ENCODE measurements at places on chromosomes 13 and 19. TPM values are rescaled to one million over a fixed set of nuclear protein-coding genes. Genes with fewer than 3 reads are reported as not detected.

GRCh38 chr19:46764817-46765291 lies 18.6 kb upstream of the STRN4 start:
- no peak for DNase-seq

FFAR3 gene
- 1.4 TPM for total RNA-seq

ZFP28 gene
- total RNA-seq, result 5.0 TPM

DNA sequence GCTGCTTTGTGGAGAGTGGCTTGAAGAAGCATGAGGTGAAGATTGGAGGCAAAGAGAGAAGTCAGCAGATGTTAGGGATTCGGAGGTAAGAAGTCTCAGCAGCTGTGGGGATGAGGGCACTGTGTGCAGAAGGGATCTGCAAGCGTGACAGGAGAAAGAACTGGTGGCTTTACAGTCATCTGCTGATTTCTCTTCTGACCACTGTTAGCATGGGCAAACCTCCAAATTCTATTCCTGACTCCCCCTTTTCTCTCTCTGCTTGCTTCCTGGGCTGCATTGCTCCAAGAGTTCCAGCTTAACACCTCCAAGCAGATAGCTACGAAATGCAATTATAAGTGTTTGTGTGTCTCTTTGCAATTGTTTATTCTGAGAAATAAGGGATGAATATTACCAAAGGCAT lies 159.6 kb downstream of the GGACT start:
- DNase-seq, result no peak

DNA sequence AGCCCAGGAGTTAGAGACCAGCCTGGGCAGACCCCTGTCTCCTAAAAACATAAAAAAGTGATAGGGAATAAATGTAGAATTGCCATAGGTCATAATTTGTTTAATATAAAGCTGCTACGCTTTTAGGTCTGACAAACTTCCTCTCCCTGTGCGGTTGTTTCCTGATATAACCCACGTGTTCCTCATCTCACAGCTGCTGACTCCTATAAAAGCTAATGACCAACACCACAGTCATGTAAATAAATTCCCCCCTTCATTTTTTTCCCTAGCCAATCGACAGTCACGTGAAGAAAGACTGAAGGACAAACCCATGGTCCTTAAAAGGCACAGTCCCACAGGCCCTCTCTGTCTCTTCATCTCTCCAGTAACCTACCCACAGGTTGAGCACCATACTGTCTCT lies 27.5 kb downstream of the ZNF266 start:
- no peak for DNase-seq

OVOL3 gene
- not detected for total RNA-seq

PALM gene
- not detected for total RNA-seq

- DNase-seq, result no peak
Measured at GRCh38 chr13:44437356-44438233, 64.0 kb downstream of the SERP2 start.

Measured in activated naive CD4-positive, alpha-beta T cell treated with anti-CD3 and anti-CD28 coated beads, Interleukin-2, amount 50 U/mL, for 72 hours (primary cell).